ENCODE measurements at places on chromosomes 5 and 9.

GRCh38 chr5:112270299-112271293 lies 148.5 kb downstream of the EPB41L4A start:
- peaks cover 2% of the 10 kb centered on the region for H3K27me3 ChIP-seq
- DNase-seq, result no peak
- H3K4me1 ChIP-seq, result no peaks in the 10 kb centered on the region
- H3K27ac ChIP-seq, result no peak overlapping the region
- H3K36me3 ChIP-seq, result no peaks in the 10 kb centered on the region

DNA sequence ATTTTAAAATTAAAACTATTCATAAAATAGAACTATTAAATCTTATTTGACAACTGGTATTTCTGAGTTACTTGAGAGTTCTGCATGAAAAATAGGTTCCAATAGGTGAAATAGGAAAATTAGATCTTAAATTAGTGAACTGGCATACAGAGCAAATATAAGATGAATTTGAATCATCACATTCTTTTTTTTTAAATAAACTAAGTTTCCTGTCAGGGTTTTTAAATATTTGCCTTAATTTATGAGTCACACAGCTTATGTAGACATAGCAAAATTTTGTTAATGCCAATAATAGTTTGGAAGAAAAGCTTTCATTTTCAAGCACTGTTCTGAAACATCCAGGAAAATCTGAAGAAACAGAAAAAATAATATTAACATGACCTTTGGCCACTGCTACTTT lies 311.7 kb upstream of the HAPLN1 start:
- H3K27me3 ChIP-seq, result no peaks in the 10 kb centered on the region
- no peaks in the 10 kb centered on the region for H3K36me3 ChIP-seq
- DNase-seq, result no peak
- no peaks in the 10 kb centered on the region for H3K4me1 ChIP-seq

GRCh38 chr5:139371482-139372435 lies 11.3 kb downstream of the SLC23A1 start:
- H3K4me3 ChIP-seq, result no peak overlapping the region
- no peaks in the 10 kb centered on the region for H3K27me3 ChIP-seq
- H3K4me1 ChIP-seq, result peaks cover 9% of the 10 kb centered on the region
- peaks cover 22% of the 10 kb centered on the region for H3K36me3 ChIP-seq
- no peak overlapping the region for H3K27ac ChIP-seq

DNA sequence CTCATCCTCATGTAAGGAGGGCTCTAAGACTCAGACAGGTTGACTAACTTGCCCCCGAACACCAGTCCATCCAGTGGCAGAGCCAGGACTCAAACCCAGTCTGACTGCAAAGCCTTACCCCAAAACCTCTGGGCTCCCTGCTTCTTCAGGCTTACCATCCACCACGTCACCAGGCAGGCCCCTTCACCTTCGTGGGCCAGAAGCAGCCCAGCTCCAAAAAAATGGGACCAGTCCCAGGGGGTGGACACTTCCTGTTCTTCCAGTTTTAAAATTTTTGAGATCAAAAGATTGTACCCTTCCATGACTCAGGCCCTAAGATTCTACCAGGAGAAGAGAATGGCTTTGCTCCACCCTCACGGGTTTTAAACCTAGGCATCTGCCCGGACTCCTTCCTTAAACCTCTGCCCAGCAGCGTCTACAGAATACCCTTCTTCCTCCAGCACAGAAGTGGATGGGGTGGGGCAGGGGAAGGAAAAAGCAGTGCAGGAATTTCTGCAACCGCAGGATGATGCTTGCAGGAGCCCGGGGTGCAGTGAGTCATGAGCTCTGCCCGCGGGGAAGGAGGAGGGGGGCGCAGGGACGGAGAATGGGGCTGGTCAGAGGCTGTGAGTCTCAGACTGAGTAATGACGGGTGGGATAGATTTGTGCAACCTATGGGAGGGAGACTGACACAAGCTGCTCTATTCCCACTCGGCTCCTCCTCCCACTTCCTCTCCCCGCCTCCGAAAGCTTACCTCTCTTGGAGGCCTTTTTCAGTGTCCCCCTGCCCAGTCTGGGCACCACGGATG lies 50.4 kb upstream of the STXBP1 start:
- peak; percentile 93 for DNase-seq
- peak overlapping the region; percentile 91 for H3K27ac ChIP-seq
- H3K4me1 ChIP-seq, result peaks cover 85% of the 10 kb centered on the region
- no peaks in the 10 kb centered on the region for H3K36me3 ChIP-seq
- no peaks in the 10 kb centered on the region for H3K27me3 ChIP-seq

DNA sequence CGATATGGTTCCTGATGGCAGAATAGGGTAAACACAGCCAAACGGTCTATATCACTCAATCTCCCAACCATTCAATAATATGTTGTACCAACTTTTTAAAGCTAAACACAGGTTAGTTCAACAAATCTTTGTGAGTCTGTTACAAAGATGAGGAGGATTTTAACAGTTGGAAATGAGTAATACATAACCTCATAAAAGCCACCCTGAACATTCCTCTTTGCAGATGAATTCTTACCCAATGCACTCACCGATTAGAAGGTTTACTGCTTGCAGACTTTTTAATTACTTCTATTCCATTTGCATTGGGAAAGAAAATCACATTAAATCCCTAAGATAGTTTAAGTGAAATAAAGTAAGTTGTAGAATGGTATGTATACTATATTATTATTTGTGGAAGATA lies 23.3 kb upstream of the TRMT10B start:
- no peak overlapping the region for H3K4me3 ChIP-seq
- H3K27me3 ChIP-seq, result peaks cover 22% of the 10 kb centered on the region
- H3K27ac ChIP-seq, result no peak overlapping the region

DNA sequence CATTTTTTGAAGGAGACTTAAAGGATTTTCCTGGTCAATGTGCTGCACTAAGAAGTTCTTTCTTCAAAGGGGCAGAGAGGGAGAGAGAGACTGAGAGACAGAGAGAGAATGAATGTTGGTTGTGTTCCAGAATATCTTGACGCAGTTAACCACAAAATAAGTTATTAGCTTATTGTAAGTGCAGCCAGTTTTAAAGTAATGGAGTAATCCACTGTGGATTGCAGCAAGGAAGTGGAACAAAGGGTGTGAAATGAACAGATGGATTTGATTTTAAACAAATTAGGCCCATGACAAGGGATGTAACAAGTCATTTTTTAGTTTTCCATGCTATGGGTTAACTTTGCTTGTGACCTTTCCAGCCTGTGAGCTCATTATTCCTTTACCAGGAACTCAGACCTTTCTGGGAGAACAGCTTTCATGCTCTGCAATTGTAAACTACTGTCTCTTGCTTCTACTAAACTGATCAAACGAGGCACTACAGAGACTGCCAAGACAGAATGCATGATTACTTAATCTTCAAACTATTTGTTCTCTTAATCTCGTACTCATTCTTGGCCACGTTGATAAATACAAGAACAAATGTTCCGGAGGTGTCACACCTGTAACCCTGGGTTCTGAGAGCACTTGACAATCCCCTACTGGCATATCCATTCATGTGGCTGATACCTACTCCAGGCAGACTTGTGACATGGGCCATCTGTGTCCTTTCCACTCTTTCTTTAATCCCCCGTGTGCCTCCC lies 131.1 kb downstream of the TLE1 start:
- no peak overlapping the region for H3K27ac ChIP-seq
- no peak overlapping the region for H3K4me3 ChIP-seq
- H3K27me3 ChIP-seq, result no peaks in the 10 kb centered on the region
- no peaks in the 10 kb centered on the region for H3K4me1 ChIP-seq

GRCh38 chr5:1118738-1119137 lies 6.9 kb upstream of the SLC12A7 start:
- DNase-seq, result no peak
- H3K27me3 ChIP-seq, result no peaks in the 10 kb centered on the region
- no peaks in the 10 kb centered on the region for H3K36me3 ChIP-seq
- peak overlapping the region; percentile 42 for H3K27ac ChIP-seq

DNA sequence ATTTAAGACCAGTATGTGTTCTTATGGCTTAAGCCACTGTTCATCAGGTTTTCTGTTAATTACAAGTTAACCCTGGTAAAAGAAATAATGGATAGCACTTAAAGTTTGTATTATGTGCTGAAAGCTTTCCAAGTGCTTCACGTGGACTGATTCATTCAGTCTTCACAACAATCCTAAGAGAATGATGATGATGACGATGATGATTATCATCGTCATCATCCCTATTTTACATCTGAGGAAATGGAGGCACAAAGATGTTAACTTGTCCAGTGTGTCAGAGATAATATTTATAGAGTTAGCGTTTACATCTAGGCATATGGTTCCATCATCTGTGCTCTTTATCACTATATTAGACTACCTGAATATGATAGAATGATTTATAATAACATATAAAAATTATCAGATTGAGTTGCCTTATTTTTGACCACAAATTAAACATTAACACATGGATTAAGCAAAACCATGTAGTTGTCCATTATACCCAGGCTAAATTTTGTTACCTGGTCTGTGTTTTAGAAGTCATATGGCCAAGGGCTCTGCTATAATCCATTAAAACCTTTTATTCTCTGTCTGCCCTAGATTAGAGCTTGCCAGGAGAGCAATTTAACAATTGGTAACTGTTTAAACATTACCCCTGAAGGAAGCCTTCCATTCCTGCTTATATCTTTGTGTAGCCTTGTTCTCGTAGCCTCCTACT lies 102.3 kb upstream of the MAP3K1 start:
- H3K36me3 ChIP-seq, result no peaks in the 10 kb centered on the region
- DNase-seq, result no peak
- no peak overlapping the region for H3K4me3 ChIP-seq
- peaks cover 10% of the 10 kb centered on the region for H3K27me3 ChIP-seq

DNA sequence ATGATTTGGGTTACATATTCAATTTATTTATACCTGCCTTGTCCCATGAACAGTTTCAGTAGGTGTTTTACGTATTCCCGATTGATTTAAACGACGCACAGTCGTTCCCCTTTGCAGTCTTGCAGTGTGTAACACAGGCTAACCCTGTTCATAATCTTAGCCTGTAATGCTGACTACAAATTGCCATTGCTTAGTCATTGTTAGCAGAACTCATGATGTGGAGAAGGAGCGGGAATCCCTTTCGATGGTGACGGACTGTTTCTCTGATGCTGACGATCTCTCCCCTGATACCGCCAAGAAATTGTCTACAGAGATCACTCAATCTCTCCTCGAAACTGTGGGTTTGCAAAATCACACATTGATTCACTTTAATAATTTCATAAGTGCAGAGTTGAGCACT lies 93.2 kb downstream of the MRPL36 start:
- H3K4me3 ChIP-seq, result no peak overlapping the region
- H3K4me1 ChIP-seq, result no peaks in the 10 kb centered on the region
- no peaks in the 10 kb centered on the region for H3K27me3 ChIP-seq
- DNase-seq, result no peak
- no peak overlapping the region for H3K27ac ChIP-seq

GRCh38 chr5:143094087-143094521 lies 309.4 kb downstream of the NR3C1 start:
- no peaks in the 10 kb centered on the region for H3K36me3 ChIP-seq
- H3K27me3 ChIP-seq, result no peaks in the 10 kb centered on the region

GRCh38 chr5:65061250-65061973 lies 292.7 kb downstream of the CWC27 start:
- H3K27me3 ChIP-seq, result no peaks in the 10 kb centered on the region
- H3K27ac ChIP-seq, result no peak overlapping the region
- no peaks in the 10 kb centered on the region for H3K36me3 ChIP-seq

DNA sequence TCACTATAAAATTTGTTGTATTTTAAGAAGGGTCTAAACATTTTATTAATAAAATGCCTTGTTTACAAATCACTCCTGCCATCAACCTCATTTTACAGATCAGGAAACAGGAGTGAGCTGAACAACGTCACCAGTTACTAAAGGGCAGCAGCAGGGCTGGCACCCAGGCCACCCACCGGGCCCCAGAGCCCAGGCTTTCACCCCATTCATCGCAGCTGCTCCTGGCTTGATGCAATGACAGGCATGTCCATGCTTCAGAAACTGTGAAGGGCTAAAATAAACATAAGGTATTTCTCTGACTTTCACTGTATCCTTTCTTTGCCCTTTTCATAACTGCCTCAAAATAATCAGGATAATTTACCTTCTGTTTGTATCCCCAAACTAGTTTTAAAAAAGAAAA lies 18.1 kb downstream of the MED27 start:
- no peak for DNase-seq
- no peaks in the 10 kb centered on the region for H3K4me1 ChIP-seq
- no peaks in the 10 kb centered on the region for H3K36me3 ChIP-seq
- H3K27ac ChIP-seq, result no peak overlapping the region

GRCh38 chr5:138603249-138603920 lies 28.2 kb upstream of the HSPA9 start:
- H3K27ac ChIP-seq, result no peak overlapping the region
- H3K4me1 ChIP-seq, result no peaks in the 10 kb centered on the region
- no peak overlapping the region for H3K4me3 ChIP-seq
- H3K36me3 ChIP-seq, result no peaks in the 10 kb centered on the region
- DNase-seq, result no peak

DNA sequence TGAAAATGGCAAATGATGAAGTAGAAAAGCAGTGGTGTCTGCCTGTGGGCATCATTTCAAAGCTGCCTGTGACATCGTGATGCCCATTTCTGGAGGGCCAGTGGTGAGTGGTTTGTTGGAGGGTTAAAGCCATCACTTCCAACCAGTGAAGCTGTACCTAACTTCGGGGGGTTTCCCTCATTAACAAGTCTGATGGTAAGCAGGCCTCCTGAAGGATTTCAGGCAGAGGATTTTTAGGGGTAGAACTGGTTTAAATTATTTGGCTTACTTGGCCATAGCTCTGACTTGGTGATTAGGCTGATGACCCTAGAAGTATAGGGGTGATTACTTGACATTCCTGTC lies 10.7 kb downstream of the TNFAIP8 start:
- no peaks in the 10 kb centered on the region for H3K4me1 ChIP-seq
- H3K27ac ChIP-seq, result no peak overlapping the region
- no peak for DNase-seq
- no peak overlapping the region for H3K4me3 ChIP-seq
- no peaks in the 10 kb centered on the region for H3K36me3 ChIP-seq
- H3K27me3 ChIP-seq, result no peaks in the 10 kb centered on the region

- H3K4me1 ChIP-seq, result no peaks in the 10 kb centered on the region
- no peak for DNase-seq
- H3K4me3 ChIP-seq, result no peak overlapping the region
- no peaks in the 10 kb centered on the region for H3K36me3 ChIP-seq
- 0 out of 2 replicates have a peak, but pooled peaks cover 2% of the 10 kb centered on the region for H3K27me3 ChIP-seq
Observed at GRCh38 chr5:56377573-56377972, 144.4 kb upstream of the ANKRD55 start.

DNA sequence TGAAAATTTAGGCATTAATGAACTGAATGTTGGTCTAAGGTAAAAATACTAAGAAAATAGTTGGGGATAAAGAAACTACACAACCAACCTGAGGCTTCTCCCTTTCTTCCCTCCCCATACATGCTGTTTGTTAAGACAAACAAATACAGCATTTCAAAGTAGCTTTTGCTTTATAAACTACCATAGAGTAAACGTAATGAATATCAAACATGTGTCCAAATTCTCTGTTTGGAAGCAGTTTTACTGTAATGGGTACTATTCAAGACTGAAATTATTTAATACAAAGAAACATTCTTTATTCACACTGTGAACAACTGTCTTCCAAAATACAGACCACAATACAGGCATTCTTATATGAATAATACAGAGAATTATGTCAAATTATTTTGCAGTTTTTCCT lies 52.0 kb downstream of the SLC44A1 start:
- no peak overlapping the region for H3K27ac ChIP-seq
- DNase-seq, result no peak
- H3K4me1 ChIP-seq, result no peaks in the 10 kb centered on the region
- H3K4me3 ChIP-seq, result no peak overlapping the region
- H3K27me3 ChIP-seq, result no peaks in the 10 kb centered on the region
